IPS-NIHi11 (cell line): ENCODE measurements at places on chromosomes 1 and 21.
A peak's percentile ranks its signal among the peaks of the same experiment; 100 is the strongest.

- no peak for DNase-seq
These were observed 332.5 kb upstream of the NRIP1 start for GRCh38 chr21:15397258-15397657.

DNA sequence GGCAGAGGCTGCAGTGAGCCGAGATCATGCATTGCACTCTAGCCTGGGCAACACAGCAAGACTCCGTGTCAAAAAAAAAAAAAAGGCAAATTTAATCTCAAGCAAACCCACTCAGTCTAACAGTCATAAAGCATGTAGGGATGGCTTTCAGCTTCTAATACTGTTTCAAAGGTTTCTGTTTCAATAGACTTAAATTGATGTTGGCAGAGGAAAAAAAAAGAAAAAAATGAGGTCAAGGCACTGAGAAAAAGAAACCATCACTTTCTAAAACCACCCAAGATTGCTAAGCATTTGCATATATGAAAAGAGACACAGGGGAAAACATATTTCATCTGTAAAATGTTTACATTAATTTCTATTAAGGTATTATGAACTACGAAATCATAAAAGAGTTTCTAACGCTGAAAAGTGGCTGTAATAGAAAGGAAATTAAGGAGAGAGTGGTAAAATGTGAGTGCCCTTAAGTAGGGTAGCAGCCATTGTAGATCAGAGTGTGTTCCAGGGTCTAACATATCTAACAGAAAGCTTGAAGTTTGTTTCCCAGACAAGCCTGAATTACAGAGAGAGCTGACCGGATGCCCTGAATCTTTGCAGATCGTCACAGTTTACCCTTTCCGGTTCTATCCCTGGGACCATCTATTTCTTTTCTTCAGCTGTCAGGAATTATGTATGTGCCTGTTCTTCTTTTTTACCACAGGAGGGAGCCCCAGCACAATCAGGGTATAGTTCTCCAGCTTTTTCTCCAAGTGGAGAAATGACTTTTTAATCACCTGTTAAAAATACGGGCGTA, 70.0 kb downstream of the PLD5 start:
- peak; percentile 57 for DNase-seq

GRCh38 chr1:211472724-211473123, 19.2 kb downstream of the RD3 start:
- no peak for DNase-seq

DNA sequence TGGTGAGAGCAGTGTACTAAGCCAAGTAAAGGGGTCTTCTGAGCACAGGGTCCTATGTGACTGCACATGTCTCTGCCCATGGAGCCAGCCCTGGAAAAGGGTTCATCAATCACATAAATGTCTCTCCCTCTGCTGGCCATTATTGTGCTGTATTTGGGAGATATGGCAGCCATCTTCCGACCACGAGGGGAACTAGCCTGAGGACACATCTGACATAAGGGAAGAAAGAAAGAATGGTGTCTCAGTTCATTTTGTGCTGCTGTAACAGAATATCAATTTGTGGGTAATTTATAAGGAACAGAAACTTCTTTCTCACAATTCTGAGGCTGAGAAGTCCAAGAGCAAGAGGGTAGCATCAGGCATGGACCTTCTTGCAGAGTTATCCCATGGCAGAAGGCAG, 55.1 kb upstream of the GJA5 start:
- DNase-seq, result no peak

DNA sequence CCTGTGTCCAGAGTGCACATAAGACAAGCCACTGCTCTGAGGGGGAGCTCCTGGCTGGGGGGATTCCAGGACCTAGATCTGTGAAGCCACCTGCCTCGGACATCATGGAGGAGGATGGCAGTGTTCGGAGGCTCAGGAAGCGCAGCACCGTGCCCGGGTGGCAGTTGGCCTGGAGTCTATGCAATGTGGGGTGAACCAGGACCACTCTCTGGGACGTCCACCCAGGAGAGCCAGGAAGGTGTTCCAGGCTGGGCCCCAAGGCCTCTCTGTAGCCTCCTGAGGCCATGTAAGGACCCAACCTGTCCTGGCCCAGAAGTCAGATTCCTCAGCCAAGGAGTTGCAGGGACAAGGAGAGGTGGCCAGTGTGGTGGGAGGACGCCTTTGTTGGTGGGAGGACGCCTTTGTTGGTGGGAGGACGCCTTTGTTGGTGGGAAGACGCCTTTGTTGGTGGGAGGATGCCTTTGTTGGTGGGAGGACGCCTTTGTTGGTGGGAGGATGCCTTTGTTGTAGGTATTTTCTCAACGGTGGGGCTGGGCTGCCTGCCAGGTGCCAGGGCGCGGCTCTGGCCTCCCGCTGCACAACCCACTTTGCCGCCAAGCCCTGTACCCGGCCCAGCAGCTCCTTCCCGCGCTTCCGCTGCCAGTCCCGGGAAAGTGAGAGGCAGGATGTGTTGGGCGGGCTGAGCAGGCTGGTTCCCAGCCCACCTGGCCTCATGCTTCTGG, 30.6 kb upstream of the BMP8B start:
- DNase-seq, result peak; percentile 36

DNA sequence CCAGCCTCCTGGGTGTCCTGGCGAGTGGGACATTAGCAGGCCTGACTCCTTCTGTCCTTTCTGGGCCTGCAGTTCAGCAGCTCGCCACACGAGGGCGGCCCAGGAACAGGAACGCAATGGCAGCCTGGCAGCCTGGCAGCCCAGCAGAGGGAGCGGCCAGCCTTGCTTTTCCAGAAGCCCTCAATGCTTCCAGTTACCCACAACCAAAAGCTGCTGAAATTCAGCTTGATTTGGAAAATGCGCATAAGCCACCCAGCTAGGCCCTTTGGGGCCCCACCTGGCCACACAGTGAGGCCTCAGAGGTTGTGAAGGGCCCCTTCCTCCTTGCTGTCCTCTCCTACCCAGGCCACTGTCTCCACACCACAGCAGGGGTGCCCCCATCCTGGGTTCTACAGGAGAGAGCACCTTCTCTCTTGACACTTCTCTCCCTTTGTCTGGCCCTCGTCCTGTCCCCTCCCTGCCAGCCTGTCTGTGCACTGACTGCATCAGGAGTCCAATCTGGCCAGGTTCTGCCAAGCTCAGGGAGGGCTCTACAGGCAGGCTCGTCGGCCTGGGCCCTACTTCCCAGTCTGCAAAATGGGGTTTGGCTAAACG, 103.4 kb upstream of the VAMP3 start:
- DNase-seq, result peak; percentile 91

DNA sequence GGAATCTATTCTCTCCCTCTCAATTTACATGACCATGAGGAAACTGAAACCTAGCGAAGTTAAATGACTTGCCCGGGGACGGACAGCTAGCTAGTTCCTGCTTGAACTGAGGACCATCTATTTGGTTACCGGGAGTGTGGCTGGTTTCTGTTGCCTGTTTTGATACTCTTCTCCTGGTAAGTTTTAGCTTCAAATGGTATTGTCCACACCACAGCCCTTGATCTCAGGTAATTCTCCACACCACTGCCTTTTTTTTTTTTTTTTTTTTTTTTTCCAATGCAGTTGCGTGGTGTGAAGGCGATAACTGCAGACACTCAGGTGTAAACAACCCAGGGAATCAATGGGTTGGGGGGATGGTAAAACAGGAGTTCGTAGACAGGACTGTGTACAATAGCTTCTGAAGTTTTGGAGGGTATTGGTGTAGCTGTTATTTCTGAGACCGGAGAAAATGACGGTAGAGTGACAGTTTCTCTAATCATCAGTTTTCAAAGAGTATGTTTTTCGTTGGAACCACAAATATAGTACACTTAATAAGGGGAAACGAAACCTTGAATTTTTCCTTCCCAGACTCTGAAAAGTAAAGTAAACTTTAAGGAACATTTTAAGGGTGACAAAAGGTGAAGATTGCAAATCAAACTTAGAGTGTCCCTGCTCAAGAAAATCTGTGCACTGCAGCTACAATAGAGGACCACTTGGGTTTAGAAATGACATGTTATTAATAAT, 125.3 kb upstream of the CACYBP start:
- DNase-seq, result peak; percentile 46

DNA sequence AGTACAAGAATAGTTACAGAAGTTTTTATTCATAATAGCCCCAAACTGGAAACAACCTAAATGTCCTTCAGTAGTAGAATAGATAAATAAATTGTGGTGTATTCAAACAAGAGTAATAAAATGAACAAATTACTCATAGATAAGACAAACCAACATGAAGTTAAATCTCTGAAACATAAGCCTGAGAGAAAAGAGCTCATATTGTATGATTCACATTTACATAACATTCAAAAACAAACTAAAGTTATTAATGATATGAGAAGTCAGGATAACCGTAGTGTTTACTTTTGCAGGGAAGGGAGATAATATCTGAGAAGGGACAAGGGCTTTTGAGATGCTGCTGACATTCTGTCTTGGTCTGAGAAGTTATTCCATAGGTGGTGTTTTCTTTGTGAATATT, 13.5 kb downstream of the STPG1 start:
- no peak for DNase-seq

GRCh38 chr1:228207381-228207810, 448 bp upstream of the OBSCN start:
- DNase-seq, result no peak

- DNase-seq, result no peak
These were observed 17.5 kb upstream of the LAMTOR5 start for GRCh38 chr1:110424699-110425611.

GRCh38 chr1:216430744-216431143, 7.5 kb upstream of the USH2A start:
- DNase-seq, result no peak

GRCh38 chr21:28256420-28256831, 736.3 kb downstream of the LTN1 start:
- DNase-seq, result no peak

- DNase-seq, result peak; percentile 57
These were observed 32.9 kb upstream of the RASAL2 start for GRCh38 chr1:178060789-178061556.
